ENCODE measurements at places on chromosomes 3 and 15. TPM values are rescaled to one million over a fixed set of nuclear protein-coding genes. Genes with fewer than 3 reads are reported as not detected.
A peak's percentile ranks its signal among the peaks of the same experiment; 100 is the strongest.

The MYZAP gene
- polyA plus RNA-seq, result 6.1 TPM

The SGO1 gene
- polyA plus RNA-seq, result 9.8 TPM

The CCDC9B gene
- 13.8 TPM for polyA plus RNA-seq

The DUOXA2 gene
- not detected for polyA plus RNA-seq

The GABRG3 gene
- polyA plus RNA-seq, result 1.8 TPM

The ISLR gene
- polyA plus RNA-seq, result 72.7 TPM

The HYAL1 gene
- 5.6 TPM for polyA plus RNA-seq

The TTC21A gene
- 11.6 TPM for polyA plus RNA-seq

The RASL12 gene
- 6.9 TPM for polyA plus RNA-seq

The TIMP4 gene
- polyA plus RNA-seq, result 0.93 TPM

The FES gene
- polyA plus RNA-seq, result 13.0 TPM

The CPNE9 gene
- 0.17 TPM for polyA plus RNA-seq

DNA sequence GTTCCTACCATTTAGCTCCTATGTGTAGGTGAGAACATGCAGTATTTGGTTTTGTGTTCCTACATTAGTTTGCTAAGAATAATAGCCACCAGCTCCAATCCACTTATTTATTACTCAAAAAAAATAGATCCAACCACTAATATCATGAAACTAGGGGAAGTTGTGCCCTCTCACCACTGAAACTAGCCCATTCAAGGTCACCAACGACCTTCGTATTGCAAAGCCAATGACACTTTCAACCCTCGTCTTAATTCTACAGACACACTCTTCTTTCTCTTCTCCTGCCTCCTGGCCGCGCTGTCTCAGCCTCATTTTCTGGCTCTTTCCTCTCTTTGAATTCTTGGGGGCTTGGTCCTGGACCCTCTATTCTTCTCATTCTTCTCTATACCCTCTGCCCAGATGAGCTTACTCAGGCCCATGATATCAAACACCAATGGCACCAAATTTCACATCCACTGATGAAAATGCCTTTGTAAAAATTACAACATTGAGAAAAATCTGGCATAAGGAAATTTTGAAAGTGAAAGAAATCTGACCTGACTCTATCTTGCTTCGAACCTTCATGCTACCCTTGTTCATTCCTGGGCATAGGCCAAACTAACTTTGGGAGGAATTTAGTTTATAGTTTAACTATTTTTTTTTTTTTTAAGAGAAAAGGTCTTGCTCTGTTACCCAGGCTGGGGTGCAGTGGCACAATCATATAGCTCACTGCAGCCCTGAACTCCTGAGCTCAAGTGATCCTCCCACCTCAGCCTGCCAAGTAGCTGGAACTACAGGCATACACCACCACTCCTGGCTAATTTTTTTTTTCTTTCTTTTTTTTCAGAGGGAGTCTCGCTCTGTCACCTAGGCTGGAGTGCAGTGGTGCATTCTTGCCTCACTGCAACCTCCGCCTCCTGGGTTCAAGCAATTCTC lies 25.4 kb upstream of the LIMD1 start:
- DNase-seq, result no peak

DNA sequence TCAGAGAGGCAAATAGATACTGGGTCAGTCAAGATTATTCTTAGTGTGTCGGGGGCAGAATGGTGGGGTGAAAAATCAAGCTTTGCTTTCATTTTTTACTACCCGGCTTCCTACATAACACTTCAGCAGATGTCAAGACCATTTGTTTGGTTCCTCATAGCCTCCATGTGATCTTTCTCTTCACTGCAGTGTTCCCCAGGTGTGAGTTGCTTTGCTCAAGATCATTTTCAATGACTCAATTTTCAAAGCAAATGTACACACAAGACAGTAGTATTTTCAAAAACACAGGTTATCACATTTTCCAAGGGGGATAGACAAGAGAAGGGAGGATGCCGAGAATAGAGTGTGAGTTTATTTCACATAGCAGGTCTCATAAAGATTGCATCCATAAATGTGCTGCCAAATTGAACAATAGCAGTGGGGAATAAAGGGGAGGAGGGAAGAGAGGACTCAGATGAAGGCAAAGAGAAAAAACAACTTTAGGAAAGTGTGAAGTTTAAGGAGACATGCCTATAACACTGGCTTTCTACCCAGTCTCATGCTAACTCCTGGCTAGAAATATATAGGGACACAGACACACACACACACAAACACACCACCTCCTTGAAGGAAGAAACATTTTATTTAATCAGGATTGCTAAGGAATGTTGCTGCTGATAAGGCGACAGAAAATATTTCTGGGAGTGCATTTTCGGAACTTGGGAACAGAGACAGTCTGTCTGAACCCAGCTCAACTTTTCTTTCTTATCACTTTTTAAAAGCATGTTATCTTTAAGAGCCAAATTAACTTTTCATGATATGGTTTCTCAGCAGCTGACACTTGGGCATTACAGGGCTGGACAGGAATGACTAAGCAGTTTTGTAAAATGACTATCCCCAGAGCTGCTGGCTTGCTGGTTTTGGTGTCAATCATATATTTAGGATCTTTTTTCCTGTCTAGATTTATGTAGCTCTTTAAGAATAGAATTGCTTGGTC lies 402.4 kb downstream of the RBMS3 start:
- DNase-seq, result no peak

- DNase-seq, result no peak
Observed at GRCh38 chr15:25735550-25736384, 127.4 kb downstream of the ATP10A start.

- DNase-seq, result no peak
Observed at GRCh38 chr15:68620721-68621527, 42.1 kb downstream of the CORO2B start.

DNA sequence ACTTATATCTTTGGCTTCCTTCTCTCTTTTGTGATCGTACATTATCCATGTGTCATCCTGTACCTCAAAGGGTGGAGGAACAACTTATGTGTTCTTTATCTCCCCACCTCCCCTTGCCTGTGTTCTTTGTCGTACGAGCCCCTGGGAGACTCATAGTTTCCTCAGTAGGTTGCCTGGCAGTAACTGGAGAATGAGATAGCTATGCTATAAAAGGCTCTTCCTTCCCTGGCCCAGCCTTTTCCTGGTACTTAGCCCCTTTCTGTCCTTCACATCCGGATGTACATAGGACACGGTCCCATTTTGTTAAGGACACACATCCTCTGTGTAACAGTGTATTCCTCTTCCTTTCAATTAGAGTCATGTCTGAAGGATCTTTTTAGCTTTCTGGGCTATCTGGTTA lies 32.1 kb downstream of the PLCL2 start:
- no peak for DNase-seq

GRCh38 chr3:196969134-196969659 lies 564 bp upstream of the PIGZ start:
- DNase-seq, result no peak

GRCh38 chr15:69467636-69468035 lies 15.0 kb downstream of the RPLP1 start:
- no peak for DNase-seq

- no peak for DNase-seq
Observed at GRCh38 chr15:63772520-63772919, 61.2 kb downstream of the HERC1 start.

- DNase-seq, result no peak
Observed at GRCh38 chr3:192033246-192033645, 572.3 kb downstream of the PYDC2 start.

DNA sequence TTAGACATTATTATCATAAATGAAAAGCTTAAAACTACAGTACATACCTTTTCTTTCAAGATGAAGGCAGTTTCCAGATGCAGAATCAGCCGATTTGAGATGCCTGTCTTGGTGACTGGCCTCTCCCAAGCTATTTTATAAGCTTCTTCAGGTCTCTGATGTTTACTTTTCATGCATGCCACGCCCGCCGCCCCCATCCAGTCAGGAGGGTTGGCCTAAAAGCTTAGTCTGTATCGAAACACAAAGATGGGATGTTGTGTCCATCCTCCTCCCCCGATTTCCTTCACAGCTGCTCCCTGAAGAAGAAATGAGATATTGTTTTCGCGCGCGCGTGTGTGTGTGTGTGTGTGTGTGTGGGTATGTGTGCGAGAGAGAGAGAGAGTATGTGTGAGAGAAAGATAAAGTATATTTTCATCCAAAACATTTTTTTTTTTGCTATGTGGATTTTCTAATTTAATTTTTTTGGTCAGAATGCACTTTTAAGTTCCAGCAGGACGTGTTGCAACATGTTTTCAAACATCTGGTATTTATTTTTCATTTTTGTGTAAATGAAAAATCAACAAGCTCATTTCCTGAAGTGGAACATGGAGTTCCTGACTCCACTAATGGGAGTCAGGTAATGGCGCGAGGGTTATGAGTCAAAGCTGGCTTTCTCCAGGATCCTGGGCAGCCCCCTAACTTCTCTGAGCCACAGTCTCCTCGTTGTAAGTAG lies at the start of gene APOD:
APOD (minus strand) TSS at position 110 of the 712 bp plus-strand sequence. CDS start 4,479 bp downstream, outside the sequence.
- no peak for DNase-seq

DNA sequence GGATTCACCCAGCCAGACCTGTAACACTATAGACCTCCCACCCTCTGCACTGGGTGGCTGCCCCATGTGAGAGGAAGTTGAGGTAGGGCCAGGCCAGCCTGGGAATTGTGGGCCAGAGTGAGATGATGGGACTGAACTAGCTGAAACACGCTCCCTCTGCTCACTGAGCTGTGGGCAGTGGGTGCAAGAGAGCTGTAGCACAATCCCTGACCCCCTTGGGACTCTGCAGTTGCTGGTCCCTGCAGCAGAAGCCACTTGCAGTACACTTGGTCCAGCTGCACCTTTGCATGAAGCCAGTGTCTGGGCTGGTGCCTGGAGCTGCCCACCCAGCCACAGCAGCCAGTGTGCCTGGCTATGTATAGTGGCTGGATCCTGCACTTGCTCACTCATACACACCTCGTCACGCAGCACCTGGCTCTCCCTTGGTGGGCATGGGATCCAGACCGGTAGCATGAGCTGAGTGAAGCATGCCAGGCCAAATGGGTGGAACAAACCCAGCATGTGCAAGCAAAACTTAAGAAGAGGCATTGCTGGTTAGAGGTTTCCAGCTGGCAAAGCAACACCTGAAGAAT lies 805.7 kb upstream of the GBE1 start:
- no peak for DNase-seq

DNA sequence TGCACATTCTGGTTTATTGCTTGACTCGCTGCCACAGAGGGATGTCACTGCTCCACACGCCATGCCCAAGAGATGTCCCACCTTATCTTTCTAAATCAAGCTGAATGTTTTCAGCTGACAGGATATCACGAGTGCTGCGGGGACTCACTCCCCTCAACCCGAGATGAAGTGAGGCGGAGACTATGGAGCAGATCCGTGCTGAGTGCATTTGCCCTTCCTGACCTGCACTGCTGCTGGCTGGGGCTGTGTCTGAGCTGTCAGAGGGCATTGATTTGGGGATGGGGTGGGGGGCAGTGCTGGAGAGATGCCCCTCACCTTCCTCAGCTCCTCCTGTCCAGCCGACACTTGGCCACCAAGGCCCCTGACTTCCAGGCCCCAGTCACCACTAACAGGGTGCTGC lies 40.5 kb upstream of the CSPG4 start:
- no peak for DNase-seq

GRCh38 chr15:73996267-73996666 lies 1.8 kb downstream of the PML start:
- no peak for DNase-seq

- DNase-seq, result no peak
Observed at GRCh38 chr15:92654662-92655061, 913 bp downstream of the FAM174B start.

DNA sequence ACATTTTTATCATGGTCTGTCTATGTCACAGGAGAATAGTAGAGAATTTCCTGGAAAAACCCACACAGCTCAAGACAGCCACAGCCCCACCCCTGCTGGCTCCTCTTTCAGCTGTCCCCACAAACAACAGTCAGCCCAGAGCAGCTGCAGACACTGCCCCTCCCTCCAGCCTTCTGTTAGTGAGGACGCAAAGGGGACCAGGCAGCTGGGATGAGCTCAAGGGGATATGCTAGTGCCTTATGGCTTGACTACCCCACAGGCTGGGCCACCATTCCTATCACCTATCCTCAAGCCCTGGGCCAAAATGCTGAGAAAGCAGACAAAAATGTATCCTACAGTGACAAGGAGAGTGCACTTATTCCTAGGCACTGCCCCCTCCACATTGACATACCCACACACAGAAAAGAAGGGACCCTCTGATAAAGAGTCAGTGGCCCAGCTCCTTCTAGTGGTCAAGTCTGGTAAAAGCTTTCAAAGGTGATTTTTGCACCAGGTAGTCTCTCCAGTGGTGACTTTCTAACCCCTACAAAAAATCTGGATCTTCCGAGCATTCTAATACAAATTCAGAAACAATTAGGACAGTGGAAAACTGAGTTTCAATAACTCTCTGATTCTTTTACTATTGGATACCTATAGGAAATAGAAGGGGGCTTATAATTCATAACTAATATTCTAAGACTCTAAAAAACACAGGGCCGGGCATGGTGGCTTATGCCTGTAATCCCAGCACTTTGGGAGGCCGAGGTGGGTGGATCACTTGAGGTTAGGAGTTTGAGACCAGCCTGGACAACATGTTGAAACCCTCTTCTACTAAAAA lies 3.0 kb upstream of the MAP1A start:
- no peak for DNase-seq

GRCh38 chr15:68730471-68730919 lies 90.2 kb downstream of the ANP32A start:
- DNase-seq, result peak; percentile 46

DNA sequence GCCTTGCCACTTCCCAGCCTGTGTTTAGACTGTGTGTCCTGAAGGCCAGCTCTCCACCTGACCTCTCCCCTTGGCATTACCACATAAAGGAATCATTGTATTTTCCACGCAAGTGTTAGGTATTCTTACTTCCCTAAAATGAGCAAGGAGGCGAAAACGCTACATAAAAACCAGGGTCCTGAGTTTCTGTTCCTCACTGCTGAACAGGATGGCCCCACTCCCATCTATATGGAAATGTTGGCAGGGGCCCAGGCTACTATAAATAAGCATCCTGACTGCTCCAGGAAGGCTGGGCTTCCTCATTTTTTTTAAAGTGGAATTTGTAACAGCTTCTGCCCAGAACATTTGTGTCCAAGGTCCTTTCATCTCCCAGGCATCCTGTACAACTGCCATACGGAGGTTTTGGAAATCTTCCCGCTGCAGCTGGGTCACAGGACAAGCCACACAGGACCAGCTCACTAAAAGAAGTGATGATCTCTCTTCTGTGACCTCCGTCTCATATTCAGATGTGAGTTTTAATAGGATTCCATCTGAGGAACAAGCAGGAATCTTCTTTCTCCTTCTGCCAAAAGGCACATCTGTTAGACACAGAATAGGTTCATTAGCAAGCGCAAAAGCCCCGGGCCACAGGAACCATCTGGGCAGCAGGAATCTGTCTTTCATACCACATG lies 56.4 kb upstream of the LIMD1 start:
- DNase-seq, result no peak

DNA sequence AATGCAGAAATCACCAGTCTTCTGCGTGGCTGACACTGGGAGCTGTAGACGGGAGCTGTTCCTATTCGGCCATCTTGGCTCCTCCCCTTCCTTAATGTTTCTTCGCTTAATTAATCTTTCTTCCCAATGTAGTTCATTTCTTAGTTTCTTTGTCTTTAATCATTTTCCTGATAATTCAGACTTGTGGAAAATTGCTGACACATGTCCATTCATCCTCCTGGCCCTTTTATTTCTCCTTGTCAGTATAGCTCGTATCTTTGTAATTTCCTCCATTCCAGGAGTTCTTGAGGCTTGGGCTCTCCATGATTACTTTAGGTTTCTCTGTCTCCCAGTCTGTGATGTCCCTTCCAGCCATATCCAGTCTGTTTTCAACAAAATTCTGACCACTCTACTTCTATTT lies 98.7 kb downstream of the UBE2E2 start:
- no peak for DNase-seq

GRCh38 chr3:48536116-48536515 lies 20.5 kb downstream of the PFKFB4 start:
- DNase-seq, result no peak

- no peak for DNase-seq
Observed at GRCh38 chr15:88975891-88976290, 62.7 kb upstream of the MFGE8 start.

Measured in left renal pelvis (tissue), 4 donors.